CD4-positive, alpha-beta memory T cell (primary cell): ENCODE measurements at places on chromosomes 13 and 19.

DNA sequence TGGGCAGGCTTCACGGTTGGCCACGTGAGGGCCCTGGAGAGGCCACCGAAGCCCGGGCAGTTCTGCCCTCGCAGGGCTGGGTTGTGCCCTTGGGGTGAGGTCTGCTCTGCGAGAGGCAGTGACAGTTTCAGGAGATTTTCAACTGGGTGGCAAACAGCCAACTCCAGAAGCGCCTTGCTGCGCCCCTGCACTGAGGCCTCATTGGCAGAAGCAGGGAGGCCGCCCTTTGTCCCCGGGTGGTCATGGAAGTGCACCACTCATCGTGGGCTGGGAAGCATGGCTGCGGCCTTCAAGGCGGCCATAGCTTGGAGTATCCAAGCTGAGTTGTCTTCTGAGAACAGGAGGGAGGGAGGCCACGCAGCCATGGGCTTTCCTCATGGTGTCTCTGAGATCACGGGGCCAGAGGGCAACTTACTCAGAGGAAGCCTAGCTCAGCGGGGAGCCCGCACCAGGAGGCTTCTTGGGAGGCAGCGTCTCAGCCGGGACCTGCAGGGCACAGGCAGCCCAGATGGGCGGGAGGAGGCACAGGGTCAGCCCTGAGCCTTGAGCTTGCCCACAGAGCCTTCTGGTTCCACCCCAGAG lies 14.8 kb downstream of the PLEKHJ1 start:
- DNase-seq, result no peak

DNA sequence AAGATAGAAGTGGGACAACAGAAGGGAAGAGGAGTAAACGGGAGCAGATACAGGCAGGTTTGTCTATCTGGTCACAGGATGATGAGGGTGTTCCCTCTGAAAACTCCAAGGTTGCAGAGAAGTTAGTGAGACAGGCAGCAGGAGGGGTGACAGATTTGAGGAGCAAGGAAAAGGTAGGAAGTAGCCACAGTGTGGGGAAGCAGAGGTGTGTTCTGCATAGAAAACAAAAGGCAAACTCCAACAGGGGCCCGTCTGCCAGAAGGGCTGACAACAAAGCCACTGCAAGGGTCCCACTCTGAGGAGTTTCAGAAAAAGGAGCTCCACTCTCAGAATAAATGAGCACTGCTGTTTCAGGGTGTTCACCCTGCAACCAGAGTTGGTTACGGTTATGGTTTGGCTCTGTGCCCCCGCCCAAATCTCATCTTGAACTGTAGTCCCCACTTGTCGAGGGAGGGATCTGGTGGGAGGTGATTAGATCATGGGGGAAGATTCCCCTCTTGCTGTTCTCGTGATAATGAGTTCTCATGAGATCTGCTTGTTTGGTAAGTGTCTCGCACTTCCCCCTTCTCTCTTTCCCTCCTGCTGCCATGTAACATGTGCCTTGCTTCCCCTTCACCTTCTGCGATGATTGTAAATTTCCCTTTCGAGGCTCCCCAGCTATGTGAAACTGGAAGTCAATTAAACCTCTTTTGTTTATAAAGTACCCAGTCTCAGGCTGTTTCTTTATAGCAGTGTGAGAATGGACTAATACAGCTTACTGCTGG lies 32.1 kb downstream of the SMAD9 start:
- no peak for DNase-seq

- DNase-seq, result no peak
These were observed 16.0 kb upstream of the SLC7A10 start for GRCh38 chr19:33241530-33242101.

DNA sequence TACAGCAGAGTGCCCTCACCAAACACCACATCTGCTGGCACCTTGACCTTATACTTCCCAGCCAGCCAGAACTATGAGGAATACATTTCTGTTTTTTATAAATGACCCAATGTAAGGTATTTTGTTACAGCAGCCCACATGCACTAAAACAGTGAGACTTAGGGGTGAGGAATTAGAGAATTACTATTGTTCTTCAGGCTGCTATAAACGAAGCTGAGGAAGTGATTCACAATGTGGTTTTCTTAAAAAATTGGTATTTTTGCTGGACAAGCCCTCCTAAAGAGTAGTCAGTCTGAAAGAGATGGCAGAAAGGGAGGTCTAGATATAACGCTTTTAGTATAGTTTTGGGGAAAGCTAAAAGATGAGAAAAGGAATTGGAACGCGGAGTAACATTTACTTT lies 101.0 kb downstream of the SLITRK6 start:
- DNase-seq, result no peak

GRCh38 chr13:73924607-73925006 lies 209.6 kb downstream of the KLF12 start:
- no peak for DNase-seq

DNA sequence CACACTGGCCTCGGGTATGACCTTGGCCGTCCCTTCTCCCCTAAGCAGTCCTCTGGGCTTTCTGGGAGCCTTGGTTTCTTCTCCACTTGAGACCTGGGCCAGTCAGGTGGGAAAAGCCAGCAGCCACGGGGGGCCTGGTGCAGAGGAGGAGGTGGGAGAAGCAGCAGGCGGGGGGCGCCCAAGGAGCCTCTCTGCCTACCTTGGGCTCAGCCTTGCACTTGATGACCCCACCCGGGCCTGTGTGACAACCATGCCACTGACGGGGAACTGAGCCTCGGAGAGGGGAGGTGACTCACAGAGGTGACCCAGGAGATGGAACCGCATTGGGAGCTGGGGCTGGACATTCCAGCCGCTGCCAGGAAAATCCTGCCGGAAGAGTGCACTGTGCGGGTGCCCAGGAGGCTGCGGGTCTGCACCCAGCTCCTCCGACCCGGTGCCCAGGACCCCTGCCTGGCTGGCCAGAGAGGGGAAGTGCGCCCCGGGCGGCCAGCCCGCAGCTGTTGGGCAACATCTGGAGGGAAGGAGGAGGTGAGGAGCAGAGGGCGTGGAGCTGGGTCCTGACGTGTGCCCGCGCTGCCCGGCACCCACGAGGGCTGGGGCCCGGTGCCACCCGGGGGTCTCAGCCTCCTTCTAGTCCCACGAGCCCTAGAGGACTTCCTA lies 23.4 kb upstream of the SLC7A10 start:
- no peak for DNase-seq

DNA sequence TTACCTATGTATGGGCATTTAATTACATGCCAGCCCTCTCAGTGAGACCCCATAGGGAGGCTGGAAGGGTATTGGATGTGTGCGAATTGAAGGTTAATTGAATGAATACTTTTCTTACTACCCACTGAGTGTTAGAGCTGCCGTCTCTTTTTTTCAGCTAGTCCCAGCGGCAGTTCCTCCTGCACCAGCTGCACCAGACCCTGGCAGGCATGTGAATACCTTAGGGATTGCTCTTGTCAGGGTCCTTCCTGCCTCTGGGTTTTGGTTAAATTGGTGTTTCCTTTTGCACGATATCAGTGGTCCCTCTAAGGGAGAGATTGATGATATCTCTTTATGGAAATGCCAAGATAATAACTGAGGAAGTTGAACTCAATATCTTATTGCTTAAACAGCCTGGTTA lies 9.8 kb upstream of the CXCL17 start:
- no peak for DNase-seq

DNA sequence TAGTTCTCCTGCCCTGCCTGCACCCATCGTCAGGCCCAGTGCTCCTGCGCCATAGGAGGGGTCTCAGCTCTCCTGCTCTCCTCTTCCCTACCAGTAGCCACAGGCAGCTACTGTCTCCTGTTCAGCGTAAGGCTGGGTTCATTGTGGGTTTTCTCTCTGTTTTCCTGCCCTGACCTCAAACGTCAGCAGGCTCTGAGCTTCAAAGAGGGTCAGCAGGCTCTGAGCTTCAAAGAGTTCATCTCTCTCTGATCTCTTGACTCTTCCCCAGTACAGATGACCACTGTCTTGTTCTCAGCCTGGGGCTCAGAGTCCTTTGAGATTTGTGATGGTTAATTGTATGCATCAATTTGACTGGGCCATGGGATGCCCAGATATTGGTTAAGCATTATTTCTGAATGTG lies 4.6 kb upstream of the CPB2 start:
- no peak for DNase-seq

DNA sequence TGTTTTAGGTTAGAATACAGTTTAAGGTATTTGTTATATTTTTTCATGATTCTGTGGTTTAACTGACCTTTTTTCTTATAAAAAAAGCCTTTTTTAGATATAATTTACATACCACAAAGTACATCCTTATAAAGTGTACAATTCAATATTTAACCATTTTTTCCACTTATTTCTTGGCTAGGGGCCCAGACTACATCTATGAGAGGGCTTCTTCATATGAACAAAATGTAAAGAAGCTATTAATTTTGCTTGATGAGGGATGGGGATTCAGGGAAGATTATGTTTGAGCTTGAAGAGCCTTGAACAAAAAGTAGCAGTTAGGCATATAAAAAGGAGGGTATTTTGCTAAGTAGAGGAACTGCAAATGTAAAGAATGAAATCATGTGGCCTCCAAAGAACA lies 2.2 kb downstream of the CCDC122 start:
- DNase-seq, result no peak

GRCh38 chr13:30142486-30143211 lies 164.7 kb downstream of the KATNAL1 start:
- DNase-seq, result peak; percentile 64

GRCh38 chr19:39032063-39032918 lies at the start of gene FBXO27:
FBXO27 (minus strand) TSS chr19:39032549; CDS start chr19:39032227, 322 bp downstream.
- no peak for DNase-seq

DNA sequence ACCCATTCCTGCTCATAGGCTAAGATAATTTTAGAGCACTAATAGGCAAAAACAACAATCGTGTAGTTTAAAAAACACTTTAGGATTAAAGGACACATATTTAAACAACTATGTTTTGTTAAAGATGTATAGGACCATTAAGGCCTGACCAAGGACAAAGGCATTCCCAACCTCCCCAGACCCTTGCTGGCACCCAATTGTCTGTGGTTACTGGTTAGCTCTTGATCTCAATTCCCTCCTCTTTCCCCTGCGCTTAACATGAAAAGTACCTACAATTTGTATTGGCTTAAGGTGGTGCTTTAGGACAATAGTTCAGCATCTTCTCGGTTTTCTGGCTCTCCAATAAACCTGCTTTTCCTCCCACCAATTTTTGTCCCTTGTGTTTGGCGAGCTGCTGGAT lies 51.0 kb downstream of the TEX26 start:
- no peak for DNase-seq

DNA sequence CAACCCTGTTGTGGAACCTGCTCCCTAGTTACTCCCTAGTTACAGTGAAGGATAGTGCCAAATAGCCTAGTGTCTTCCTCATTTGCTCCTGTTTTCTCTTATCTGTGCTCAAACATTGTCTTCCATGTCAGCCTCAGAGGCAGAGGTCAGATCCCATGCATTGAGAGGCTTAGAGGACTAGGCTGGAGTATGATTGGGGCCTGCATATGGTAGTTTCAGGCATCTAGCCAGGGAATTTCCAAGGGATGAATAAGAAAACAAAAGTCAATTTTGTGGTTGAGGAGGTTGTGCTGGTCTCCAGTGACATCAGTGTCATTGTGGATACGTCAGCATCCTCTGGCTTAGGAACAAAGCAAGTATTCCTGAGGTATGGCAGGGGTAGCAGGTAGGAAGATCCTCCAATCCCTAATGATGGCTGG lies 9.4 kb downstream of the ZNF546 start:
- DNase-seq, result no peak

DNA sequence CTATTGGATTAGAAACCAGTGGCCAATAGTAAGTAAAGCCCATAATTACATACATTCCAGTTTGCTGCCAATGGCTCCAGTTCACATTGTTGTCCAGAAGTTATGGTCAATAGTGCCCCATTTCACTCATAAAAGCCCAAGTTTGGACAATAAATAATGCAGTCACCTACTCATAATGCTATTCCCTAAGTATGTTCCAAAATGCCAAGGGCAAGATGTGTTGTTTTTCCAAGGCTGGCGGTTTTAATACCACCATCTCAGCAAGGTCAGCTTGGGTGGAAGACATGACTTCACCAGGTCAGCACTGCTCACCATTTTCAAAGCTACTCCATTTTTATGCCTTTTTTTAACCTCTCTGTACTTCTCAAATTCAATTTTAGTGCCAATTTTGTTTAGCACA lies 32.7 kb downstream of the KCTD12 start:
- DNase-seq, result no peak

DNA sequence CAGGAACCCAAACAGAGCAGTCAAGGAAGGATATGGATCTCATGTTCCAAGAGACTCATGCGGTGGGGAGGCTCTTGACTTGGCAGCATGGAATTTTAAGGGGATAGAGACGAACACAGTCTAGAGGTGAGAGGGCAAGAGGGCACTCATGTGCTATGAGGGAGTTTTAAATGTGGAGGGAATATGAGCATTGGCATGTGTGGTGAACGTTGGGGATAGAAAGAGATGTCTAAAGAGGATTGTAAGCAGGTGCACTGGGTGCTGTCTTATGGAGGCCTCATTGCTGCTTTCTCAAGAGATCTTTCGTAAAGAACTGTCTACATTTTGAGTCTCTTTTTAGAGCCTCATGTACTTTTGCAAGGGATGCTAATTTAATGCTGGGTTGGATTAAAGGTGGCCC lies 600.3 kb upstream of the GPC6 start:
- DNase-seq, result no peak

- no peak for DNase-seq
These were observed 4.0 kb downstream of the MCF2L start for GRCh38 chr13:112972867-112973576.
